ENCODE measurements at places on chromosomes 1 and 21. TPM values are rescaled to one million over a fixed set of nuclear protein-coding genes. Genes with fewer than 3 reads are reported as not detected.

The ERO1B gene
- 8.3 TPM for total RNA-seq

The HPCA gene
- not detected for total RNA-seq

The S100A1 gene
- under 0.01 TPM for total RNA-seq

The NSL1 gene
- 23.8 TPM for total RNA-seq

The NPHP4 gene
- 9.7 TPM for total RNA-seq

The CNTN2 gene
- not detected for total RNA-seq

The MFAP2 gene
- 34.6 TPM for total RNA-seq

The MFN2 gene
- total RNA-seq = 54.9 TPM

The SYT2 gene
- total RNA-seq = not detected

The PCNT gene
- 24.8 TPM for total RNA-seq

The AK5 gene
- 10.6 TPM for total RNA-seq

The LRRC71 gene
- total RNA-seq = 0.37 TPM

The RNU1-2 gene
- total RNA-seq = under 0.01 TPM

The LCE3E gene
- not detected for total RNA-seq

The PDC gene
- total RNA-seq = not detected

The KPRP gene
- total RNA-seq = not detected

The IFI6 gene
- 13.2 TPM for total RNA-seq

The TMOD4 gene
- total RNA-seq = not detected

The TACSTD2 gene
- 0.18 TPM for total RNA-seq

The SLC44A5 gene
- total RNA-seq = under 0.01 TPM

The BATF3 gene
- 0.42 TPM for total RNA-seq

Data from smooth muscle cell of the umbilical artery (primary cell).